ENCODE measurements at places on chromosomes 7 and 10. TPM values are rescaled to one million over a fixed set of nuclear protein-coding genes. Genes with fewer than 3 reads are reported as not detected.

- DNase-seq, result peak; percentile 16
- no peaks in the 10 kb centered on the region for H3K36me3 ChIP-seq
- H3K4me1 ChIP-seq, result peaks cover 53% of the 10 kb centered on the region
- H3K27ac ChIP-seq, result no peak overlapping the region
- no peak overlapping the region for H3K4me3 ChIP-seq
These were observed 7.8 kb downstream of the RNF216 start for GRCh38 chr7:5773661-5774086.

DNA sequence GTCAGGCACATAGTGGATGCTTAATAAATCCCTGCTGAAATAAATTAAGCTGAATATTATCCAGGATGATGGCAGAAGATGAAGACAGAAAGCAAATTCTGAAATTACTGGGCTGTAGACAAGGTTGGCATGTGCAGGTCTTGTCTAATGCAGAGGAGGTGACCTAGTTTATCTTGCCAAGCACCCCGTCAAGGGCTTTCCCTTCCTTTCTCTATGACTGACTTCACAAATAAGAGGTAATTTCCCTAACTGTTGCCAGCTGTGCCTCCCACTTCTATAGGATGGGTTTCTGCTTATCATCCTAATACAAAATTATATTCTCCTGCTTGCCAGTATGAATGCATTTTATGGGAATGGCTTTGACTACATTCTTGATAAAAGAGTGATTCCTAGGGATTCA is 38.0 kb downstream of the LHFPL3 start:
- no peaks in the 10 kb centered on the region for H3K4me1 ChIP-seq
- DNase-seq, result no peak
- H3K27ac ChIP-seq, result no peak overlapping the region
- H3K36me3 ChIP-seq, result no peaks in the 10 kb centered on the region
- no peak overlapping the region for H3K4me3 ChIP-seq
- no peaks in the 10 kb centered on the region for H3K27me3 ChIP-seq

DNA sequence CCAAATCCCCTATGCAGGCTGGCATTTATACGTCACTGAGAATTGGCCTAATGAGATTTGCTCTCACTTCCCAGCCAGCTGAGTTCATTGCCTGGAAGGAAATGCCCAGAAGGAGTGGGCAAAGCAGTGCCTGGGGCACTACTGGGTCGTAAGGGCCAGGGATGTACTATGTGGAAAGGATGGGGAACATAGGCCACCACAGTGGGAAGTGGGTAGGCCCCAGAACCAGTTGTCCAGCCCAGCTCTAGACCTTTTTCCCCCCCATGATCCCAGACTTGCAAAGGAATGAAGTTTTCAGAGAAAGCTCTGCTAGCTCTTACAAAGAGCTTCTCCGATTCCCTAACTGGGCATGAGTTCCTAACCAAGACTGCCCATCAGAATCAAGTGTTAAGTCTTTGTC is 13.9 kb downstream of the TRPV5 start:
- DNase-seq, result no peak
- H3K27me3 ChIP-seq, result no peaks in the 10 kb centered on the region
- no peak overlapping the region for H3K27ac ChIP-seq
- H3K36me3 ChIP-seq, result no peaks in the 10 kb centered on the region
- no peaks in the 10 kb centered on the region for H3K4me1 ChIP-seq

IDI2 gene
- total RNA-seq, result not detected

KCP gene
- 0.84 TPM for total RNA-seq

TFPI2 gene
- not detected for total RNA-seq

ACSL5 gene
- 53.7 TPM for total RNA-seq

SUN3 gene
- total RNA-seq, result not detected

HOXA10 gene
- total RNA-seq, result not detected

BUB3 gene
- total RNA-seq, result 255 TPM

HOXA7 gene
- total RNA-seq, result not detected
